ENCODE measurements at places on chromosomes 2 and 18.

GRCh38 chr2:241613017-241613780 is 23.8 kb downstream of the THAP4 start:
- DNase-seq: no peak

DNA sequence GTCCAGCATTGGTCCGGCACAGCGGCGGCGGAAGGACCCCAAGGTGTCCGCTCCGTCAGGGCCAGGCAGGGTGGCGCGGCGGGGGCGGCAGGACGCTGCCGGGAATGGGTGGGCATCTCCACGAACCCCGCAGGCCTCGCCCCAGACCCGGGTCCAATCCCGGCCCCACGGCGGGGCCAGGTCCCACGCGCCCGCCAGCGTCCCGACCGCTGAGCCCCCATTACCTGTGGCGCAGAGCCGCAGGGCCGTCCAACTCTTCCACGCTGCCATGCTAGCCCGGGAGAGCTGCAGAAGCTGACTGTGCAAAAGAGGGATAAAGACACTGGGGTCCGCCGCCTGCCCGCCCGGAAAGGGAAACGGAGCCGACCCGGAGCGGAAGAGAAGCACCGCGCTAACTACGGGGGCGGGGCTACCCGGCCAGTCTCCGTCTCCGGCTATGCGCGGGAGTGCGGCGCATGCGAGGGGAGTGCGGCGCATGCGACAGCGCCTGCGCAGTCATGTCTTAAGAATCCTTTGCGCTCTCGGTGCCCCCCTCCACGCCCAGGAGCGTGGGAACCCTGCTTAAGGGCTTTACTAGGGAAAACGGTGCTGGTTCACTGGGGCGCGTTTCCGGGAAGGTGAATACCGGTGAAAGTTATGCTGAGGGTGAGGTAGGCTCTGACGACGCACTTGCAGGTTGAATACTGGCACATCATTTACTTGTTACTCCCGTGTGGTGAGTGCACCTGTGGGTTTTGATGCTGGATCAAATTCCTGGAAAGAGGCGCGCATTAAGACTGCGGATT is at the start of gene TMX3:
Gene TMX3 (minus strand): TSS at position 397 of the 785 bp plus-strand sequence. CDS start 127 bp downstream, at position 270.
- peak; percentile 66 for DNase-seq

GRCh38 chr2:32755666-32756065 is 127.8 kb downstream of the TTC27 start:
- no peak for DNase-seq

DNA sequence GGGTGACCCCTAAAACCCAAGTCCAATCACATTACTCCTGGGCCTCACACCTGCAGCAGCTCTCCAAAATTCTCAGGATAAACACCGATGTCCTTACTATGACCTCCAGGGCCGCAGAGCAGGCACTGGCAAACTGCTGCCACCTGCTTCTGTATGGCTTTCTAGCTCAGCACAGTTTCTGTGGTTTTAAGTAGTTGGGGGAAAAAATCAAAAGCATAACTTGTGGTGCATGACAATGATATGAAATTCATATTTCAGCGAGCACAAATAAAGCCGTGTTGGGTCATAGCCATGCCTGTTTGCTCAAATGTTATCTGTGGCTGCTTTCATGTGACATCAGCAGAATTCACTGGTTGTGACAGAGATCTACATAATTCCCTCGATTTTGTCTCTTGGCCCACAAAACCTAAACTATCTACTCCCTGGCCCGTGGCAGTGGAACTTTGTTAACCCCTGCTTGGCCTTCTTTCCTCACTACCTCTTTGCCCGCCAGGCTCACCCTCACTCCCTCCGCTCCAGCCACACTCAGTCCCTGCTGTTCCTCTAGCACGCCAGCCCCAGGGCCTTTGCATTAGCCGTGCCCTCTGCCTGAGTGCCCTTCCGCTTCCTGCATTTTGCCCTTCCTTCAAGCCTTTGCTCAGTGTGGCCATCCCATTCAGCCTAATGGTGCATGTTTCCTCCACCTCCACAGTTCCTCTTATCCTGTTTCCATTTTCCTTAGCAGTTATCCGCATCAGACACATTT is 108.3 kb downstream of the AGAP1 start:
- no peak for DNase-seq

DNA sequence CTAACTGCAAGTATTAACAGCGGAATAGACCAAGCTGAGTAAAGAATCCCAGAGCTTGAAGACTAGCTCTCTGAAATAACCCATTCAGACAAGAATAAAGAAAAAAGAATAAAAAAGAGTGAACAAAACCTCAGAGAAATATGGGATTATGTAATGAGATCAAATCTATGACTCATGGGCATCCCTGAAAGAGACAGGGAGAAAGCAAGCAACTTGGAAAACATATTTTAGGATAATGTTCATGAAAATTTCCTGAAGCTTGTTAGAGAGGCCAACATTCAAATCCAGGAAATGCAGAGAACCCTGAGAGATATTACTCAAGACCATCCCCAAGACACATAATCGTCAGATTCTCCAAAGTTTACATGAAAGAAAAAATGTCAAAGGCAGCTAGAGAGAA is 17.3 kb downstream of the PFN4 start:
- DNase-seq: no peak

DNA sequence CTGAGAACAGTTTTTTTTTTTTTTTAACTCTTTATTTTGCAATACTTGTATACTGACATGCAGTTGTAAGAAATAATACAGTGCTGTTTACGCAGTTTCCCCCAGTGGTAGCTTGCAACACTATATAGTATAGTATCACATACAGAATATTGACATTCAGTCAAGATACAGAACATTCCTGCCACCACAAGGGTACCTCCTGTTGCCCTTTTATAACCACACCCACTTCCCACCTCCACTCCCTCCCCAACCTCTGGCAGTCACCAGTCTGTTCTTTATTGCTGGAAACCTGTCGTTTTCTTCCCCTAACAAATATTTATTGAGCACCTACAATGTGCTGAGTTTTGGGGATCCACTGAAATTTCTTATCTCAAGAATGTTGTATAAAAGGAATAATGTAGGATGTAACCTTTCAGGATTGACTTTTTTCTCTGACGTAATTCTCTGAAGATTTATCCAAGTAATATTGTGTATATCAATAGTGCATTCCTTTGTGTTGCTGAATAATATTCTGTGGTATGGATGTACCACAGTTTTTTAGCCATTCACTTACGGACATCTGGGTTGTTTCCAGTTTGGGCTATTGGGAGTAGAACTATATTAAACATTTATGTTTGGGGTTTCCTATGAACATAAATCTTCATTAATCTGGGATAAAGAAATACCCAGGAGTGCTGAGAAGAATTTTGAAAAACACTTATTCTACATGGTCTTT is 51.4 kb upstream of the EML6 start:
- no peak for DNase-seq

- DNase-seq: no peak
Observed at GRCh38 chr2:181076658-181077057, 96.3 kb downstream of the UBE2E3 start.
